ENCODE measurements at places on chromosomes 7 and 10.

DNA sequence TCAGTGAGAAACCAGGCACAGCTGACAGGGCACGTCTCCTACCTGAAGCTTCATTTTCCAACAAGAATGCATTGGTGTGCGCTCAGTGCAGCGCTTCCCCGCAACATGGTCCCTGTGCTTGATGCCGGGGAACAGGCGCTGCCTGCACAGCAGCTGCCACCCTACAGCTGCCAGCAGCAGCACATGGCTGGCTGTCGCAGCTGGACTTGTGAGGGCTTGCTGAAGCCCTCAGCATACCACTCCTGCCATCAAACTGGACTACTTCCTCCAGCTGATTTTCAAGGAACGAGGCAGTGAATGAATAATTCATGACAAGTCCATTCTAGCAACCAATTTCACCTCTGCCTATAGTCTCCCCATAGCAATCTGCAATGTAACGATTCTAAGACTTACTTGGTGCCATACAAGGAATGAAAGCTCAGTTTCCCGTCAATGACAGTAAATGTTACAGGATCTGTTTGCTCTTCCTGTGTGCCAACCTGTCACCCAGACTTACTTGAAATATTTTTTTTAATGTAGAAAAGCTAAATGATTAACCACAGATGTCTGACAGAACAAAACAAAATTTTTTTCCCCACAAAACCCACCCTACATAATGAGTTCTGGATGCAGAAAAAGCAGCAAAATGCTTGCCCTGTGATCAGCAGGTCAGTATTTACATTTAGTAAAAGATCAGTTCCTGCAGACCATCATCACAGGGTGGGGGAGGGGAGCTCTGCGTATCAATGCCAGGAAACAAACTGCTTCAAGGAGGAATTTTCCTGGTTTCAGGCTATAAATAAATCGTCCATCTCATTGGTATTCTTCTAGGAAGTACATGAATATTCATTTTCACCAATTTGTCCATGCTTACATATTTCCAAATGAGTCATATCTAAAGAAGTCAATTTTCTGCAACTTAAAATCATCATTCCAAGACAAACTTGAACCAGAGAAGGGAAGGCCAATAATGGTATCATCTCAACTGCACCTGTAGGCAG is 140.6 kb downstream of the ALOX5 start:
- no peaks in the 10 kb centered on the region for H3K27me3 ChIP-seq
- H3K36me3 ChIP-seq: no peaks in the 10 kb centered on the region
- DNase-seq: no peak
- H3K4me1 ChIP-seq: no peaks in the 10 kb centered on the region
- no peak overlapping the region for H3K4me3 ChIP-seq

- H3K4me3 ChIP-seq: no peak overlapping the region
- no peaks in the 10 kb centered on the region for H3K4me1 ChIP-seq
- no peaks in the 10 kb centered on the region for H3K27me3 ChIP-seq
- peak; percentile 14 for DNase-seq
Measured at GRCh38 chr10:58436071-58436470, 50.9 kb downstream of the TFAM start.

GRCh38 chr7:72603073-72603472 is 190.9 kb upstream of the CALN1 start:
- H3K27me3 ChIP-seq: no peaks in the 10 kb centered on the region
- H3K36me3 ChIP-seq: no peaks in the 10 kb centered on the region
- H3K4me1 ChIP-seq: no peaks in the 10 kb centered on the region
- no peak for DNase-seq
- H3K4me3 ChIP-seq: no peak overlapping the region

GRCh38 chr7:126529833-126530232 is 722.9 kb downstream of the GRM8 start:
- H3K36me3 ChIP-seq: no peaks in the 10 kb centered on the region
- no peak overlapping the region for H3K27ac ChIP-seq
- no peaks in the 10 kb centered on the region for H3K27me3 ChIP-seq
- DNase-seq: no peak
- H3K4me3 ChIP-seq: no peak overlapping the region
